Naive thymus-derived CD4-positive, alpha-beta T cell (primary cell): ENCODE measurements at places on chromosomes 11 and 22.

GRCh38 chr11:120023120-120023519 is 114.8 kb downstream of the TRIM29 start:
- no peak overlapping the region for H3K4me3 ChIP-seq
- DNase-seq, result no peak
- H3K27ac ChIP-seq, result no peak overlapping the region
- no peaks in the 10 kb centered on the region for H3K4me1 ChIP-seq
- H3K36me3 ChIP-seq, result no peaks in the 10 kb centered on the region

DNA sequence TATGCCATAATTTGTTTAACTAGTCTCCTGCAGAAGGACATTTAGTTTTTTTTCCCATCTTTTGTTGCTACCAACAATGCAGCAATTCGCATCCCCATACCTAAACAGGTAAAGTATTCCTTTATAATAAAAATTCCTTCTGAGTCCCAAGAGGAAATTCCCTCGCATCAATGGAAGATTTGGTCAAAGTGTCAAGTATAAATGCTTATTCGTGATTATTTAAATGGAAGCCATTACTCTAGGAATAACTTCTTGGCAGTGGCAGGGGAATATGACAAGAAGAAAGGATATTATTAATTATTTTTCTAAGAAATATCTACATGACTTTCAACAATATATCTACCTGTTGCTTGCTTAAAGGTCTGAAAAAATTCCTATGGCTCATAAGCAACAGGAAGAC is 25.6 kb downstream of the RNF141 start:
- no peaks in the 10 kb centered on the region for H3K27me3 ChIP-seq
- peaks cover 12% of the 10 kb centered on the region for H3K36me3 ChIP-seq
- no peaks in the 10 kb centered on the region for H3K4me1 ChIP-seq

DNA sequence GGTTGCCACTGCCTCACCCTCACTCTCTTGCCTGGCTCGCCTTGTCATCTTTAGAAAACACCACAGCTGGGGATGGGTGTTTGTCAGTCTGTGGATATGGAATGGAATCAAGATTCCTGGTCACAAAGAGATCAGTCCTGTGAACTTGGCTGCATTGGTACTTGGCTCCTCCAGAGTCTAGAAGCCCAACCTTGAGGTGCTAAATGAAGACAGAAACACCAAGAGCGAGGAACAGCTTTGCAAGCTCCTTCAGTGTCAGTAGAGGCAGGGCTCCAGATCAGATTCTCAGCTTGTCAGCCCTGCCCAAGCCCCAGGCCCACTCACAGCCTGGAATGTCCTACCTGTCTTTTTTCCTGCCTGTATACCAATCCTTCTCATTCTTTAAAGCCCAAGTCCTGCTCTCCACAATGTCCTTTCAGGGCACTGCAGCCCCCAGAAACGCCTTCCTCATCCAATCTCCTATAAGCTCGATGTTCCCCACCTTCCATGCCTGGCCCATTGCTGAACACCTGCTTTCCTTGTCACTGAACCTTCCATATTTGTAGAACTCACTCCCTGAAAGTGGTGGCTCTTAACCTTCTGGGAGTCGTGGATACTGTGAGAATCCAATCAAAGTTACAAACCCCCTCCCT is 188.9 kb downstream of the BCR start:
- H3K27me3 ChIP-seq, result no peaks in the 10 kb centered on the region
- H3K4me1 ChIP-seq, result no peaks in the 10 kb centered on the region
- no peak overlapping the region for H3K4me3 ChIP-seq
- DNase-seq, result no peak
- H3K27ac ChIP-seq, result no peak overlapping the region

- H3K4me3 ChIP-seq, result no peak overlapping the region
- no peaks in the 10 kb centered on the region for H3K36me3 ChIP-seq
- no peak for DNase-seq
Observed at GRCh38 chr22:48301421-48301820, 1526.3 kb downstream of the BRD1 start.

- H3K36me3 ChIP-seq, result peaks cover 9% of the 10 kb centered on the region
- H3K27ac ChIP-seq, result peak overlapping the region; percentile 85
- H3K27me3 ChIP-seq, result no peaks in the 10 kb centered on the region
Observed at GRCh38 chr11:78187366-78188285, 800 bp downstream of the KCTD21 start.
